ENCODE measurements at places on chromosomes 7 and 10.

GRCh38 chr7:91694351-91694841 is 186.1 kb downstream of the MTERF1 start:
- no peak for DNase-seq

- DNase-seq, result no peak
Measured at GRCh38 chr7:127980901-127981300, 50.3 kb downstream of the LRRC4 start.

DNA sequence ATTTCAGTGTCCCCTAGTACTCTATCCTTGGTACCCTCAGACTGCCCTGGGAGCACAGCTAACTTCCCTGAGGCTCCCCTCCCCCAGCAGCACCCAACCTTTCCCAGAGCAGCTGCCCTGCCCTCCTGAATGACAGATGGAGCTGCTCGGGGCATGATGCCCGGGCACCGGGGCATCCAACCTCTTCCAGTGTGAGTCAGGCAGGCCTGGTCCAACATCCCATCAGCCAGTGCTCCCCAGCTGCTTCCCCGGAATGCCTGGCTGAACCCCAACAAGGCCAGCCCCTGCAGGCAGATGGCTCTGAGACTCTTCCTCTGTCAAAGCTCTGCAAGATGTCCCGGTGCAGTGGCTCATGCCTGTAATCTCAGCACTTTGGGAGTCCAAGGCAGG is 11.9 kb upstream of the TSPAN15 start:
- no peak for DNase-seq

DNA sequence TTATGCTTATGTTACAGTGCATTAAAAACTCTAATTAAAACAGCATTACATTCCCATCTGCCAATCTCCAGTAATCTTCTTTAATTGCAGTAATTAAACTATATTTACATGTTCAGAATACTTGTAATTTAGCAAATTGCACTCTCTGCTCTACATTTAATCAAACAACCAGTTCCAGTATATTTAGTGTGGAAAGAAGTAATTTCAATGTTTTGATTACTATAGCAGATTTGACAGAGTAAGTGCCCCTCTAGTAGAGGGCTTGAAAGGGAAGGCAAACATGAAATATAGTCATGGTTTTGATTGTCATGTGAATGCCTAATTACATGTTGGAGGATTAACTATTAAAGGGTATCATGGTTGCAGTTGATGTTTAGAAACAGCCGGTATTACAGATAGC is 739.7 kb downstream of the AUTS2 start:
- DNase-seq, result no peak

All from effector memory CD4-positive, alpha-beta T cell (primary cell).